Heart right ventricle (tissue), 16 donors: ENCODE measurements at places on chromosomes 1 and 21.

GRCh38 chr1:56213068-56213467, 366.3 kb downstream of the PLPP3 start:
- H3K27me3 ChIP-seq: no peaks in the 10 kb centered on the region
- no peak overlapping the region for H3K4me3 ChIP-seq
- DNase-seq: no peak
- H3K4me1 ChIP-seq: peaks cover 4% of the 10 kb centered on the region

DNA sequence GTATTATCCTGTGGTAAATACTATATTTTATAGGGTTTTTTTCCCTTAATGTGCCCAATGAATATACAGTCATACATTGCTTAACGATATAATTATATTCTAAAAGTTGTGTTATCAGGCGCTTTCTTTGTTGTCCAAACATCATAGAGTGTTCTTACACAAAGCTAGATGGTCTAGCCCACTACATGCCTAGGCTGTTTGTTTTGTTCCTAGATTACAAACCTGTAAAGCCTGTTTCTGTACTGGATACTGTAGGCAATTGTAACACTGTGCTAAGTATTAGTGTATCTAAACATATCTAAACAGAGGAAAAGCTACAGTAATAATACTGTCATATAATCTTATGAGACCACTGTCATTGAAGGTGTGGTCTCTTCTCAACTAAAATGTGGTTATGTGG, 242.6 kb upstream of the C1orf105 start:
- H3K27me3 ChIP-seq: no peaks in the 10 kb centered on the region
- H3K36me3 ChIP-seq: no peaks in the 10 kb centered on the region
- H3K4me1 ChIP-seq: peaks cover 24% of the 10 kb centered on the region
- no peak overlapping the region for H3K27ac ChIP-seq
- no peak for DNase-seq

- DNase-seq: no peak
- no peaks in the 10 kb centered on the region for H3K27me3 ChIP-seq
- peaks cover 19% of the 10 kb centered on the region for H3K4me1 ChIP-seq
These were observed 104.8 kb downstream of the CSMD2 start for GRCh38 chr1:34060187-34060730.

- no peak for DNase-seq
- no peaks in the 10 kb centered on the region for H3K27me3 ChIP-seq
- H3K4me1 ChIP-seq: no peaks in the 10 kb centered on the region
- H3K36me3 ChIP-seq: no peaks in the 10 kb centered on the region
- H3K27ac ChIP-seq: no peak overlapping the region
These were observed 107.1 kb upstream of the PAXBP1 start for GRCh38 chr21:32878661-32879060.

GRCh38 chr1:115337633-115338456, at the start of gene NGF:
Gene NGF (minus strand): TSS chr1:115338249. CDS start chr1:115286795, 51,454 bp downstream.
- H3K36me3 ChIP-seq: no peaks in the 10 kb centered on the region
- DNase-seq: peak; percentile 64
- peak within 1 kb of the TSS; percentile 71 for H3K4me3 ChIP-seq
- peaks cover 42% of the 10 kb centered on the region for H3K4me1 ChIP-seq

GRCh38 chr21:29873908-29874307, 65.9 kb downstream of the GRIK1 start:
- H3K36me3 ChIP-seq: no peaks in the 10 kb centered on the region
- no peak overlapping the region for H3K4me3 ChIP-seq
- H3K27ac ChIP-seq: no peak overlapping the region
- DNase-seq: no peak
- no peaks in the 10 kb centered on the region for H3K27me3 ChIP-seq

DNA sequence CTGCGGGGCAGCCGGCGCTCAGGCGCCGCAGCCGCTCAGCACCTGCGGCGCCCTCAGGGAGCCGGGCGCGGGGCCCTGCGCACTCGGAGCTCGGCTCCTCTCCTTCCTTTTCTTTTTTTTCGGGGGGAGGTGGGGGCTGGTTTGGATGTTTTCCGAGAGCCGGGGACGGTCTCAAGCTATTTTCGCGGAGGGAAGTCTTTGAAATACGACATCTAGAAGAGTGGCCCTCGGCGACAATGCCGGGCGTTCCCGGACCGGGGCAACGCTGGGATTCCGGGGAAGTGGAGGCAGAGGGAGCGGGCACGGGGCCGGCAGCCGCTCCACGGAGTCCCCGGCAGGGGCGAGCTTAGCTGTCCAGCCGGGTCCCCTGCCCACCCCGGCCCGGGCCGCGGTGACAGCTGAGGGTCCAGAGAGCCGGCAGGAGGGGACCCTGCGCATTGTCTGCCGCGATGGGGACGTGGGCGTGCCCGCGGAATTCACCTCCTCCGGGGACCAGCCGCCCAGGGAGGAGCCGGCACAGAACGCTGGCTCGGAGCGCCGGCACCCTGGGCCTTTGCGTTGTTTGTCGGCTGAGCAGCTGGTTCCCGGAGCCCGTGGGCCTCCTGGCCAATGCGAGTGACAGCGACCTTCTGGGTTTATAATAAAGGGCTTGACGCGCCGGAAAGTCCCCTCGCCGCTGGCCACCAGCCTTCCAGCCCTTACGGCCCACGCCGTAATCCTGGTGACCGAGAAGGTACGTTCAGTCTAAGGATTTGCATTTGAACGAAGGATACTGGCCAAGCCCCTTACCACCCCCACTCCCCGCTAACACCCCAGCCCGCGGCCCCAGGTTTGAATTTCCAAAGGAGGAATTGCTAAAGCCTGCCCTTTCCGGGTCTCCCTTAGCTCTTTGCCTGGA, 582 bp downstream of the SLC37A1 start:
- peak overlapping the region; percentile 90 for H3K4me3 ChIP-seq
- no peaks in the 10 kb centered on the region for H3K36me3 ChIP-seq
- H3K27me3 ChIP-seq: no peaks in the 10 kb centered on the region
- peak overlapping the region; percentile 79 for H3K27ac ChIP-seq

GRCh38 chr1:19511116-19511515, 25.8 kb upstream of the CAPZB start:
- DNase-seq: no peak
- no peak overlapping the region for H3K4me3 ChIP-seq
- no peaks in the 10 kb centered on the region for H3K36me3 ChIP-seq
- H3K27ac ChIP-seq: no peak overlapping the region

GRCh38 chr1:185500001-185500626, 183.1 kb upstream of the IVNS1ABP start:
- H3K4me3 ChIP-seq: no peak overlapping the region
- no peak for DNase-seq
- no peaks in the 10 kb centered on the region for H3K4me1 ChIP-seq
- no peaks in the 10 kb centered on the region for H3K36me3 ChIP-seq
